ENCODE measurements at places on chromosomes 3 and 15.

DNA sequence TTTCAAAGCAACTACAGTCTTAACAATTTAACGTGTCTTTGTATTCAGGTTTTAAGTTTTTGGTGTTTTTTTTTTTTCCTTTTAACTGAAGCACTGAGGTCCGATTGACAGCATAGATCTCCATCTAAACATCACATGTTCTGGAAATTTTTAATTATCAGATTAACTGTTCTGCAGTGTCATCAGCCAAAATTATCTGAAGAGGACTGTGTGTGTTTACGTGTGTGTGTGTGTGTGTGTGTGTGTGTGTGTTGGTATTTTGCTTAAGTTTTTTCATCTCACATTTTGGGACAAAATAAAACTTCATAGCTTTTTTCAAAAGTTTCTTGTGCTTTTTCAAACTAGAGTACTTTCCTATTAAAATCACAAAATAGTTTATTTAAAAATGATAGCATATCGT lies 1.8 kb downstream of the PIK3CA start:
- no peak for DNase-seq

- no peak for DNase-seq
Measured at GRCh38 chr15:82301296-82302016, 38.8 kb downstream of the SAXO2 start.

- DNase-seq: no peak
Measured at GRCh38 chr15:60389261-60390077, 8.3 kb downstream of the ANXA2 start.

DNA sequence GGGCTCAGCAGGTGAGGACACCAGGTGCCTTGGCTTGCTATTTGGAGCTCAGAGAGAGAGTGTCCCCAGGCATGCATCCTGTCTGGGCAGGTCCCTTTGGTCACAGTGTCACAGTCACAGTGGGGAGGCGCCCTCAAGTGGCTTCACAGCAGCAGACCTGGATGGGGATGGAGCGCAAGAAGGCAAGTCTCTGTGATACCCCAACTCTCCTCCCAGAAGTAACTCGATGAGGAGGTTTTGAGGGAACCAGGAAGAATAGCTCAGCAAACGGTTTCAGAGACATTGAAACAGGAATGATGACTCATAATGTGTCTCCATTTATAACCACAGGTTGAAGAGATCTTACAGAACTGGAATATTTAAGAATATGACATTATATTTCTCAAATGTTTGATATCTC lies 66.5 kb upstream of the SH3GL3 start:
- no peak for DNase-seq

DNA sequence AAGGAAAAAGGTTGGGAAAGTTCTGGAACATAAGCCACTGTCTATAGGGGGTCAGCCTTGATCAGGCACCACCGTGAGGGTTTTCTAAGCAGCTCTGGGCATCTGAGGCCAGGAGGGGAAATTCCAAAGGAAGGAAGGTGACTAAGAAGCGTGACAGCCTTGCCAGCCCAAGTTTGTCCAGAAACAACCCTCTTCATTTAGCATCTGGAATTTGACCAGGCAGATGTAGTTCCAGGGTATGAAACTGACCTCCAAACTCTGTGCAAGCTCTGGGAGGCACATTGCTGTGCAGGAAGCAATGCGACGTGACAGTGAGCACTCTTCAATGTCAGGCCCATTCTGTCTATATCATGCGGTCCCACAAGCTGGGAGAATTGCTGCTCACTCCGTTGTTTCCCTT lies 85.4 kb upstream of the TPM1 start:
- no peak for DNase-seq

- DNase-seq: no peak
Measured at GRCh38 chr3:66953934-66954445, 44.1 kb upstream of the KBTBD8 start.

DNA sequence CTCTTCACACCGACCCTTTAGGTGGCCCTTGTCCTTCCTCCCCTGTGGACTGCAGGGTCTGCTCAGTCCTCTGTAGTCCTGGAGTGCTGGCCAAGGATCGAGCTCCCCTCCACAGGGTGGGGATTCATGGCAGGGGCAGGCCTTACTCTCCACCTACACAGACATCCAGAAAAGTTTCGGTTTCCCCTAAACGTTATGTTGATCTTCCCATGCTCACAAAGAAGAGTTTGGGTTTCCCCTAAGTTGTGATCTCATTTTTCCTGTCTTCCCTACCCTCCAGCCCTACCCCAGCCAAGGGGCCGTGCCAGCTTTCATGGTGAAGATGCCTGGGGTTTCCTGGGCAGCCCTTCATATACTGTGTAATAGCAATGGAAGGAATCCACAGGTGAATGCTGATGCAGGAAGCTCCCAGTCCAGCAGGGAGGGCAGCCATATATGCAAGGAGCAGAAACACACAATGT lies 10.3 kb downstream of the STOML1 start:
- no peak for DNase-seq

DNA sequence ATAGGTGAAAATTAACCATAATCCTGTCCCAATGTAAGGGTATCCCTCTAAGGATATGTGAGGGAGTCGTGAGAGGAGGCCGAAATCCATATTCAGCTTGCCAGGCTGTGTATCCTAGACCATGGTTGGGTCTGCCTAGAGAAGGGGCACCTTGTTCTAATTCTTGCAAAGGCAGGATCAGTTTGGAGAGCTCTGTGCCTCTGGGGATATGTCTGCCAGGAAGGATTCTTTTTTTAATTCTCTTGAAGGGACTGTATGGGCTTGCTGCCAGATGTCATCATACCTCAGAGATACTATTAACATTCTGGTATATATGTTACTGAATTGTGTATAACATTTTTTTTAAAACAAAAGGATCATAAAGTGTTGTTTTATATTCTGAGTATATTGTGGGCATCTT lies 2.4 kb downstream of the ATP1B3 start:
- DNase-seq: no peak

GRCh38 chr15:99019558-99020540 lies 12.3 kb upstream of the PGPEP1L start:
- no peak for DNase-seq

- DNase-seq: no peak
Measured at GRCh38 chr3:120399372-120399771, 50.2 kb upstream of the LRRC58 start.

GRCh38 chr15:40062816-40063562 lies 24.0 kb upstream of the SRP14 start:
- DNase-seq: no peak

DNA sequence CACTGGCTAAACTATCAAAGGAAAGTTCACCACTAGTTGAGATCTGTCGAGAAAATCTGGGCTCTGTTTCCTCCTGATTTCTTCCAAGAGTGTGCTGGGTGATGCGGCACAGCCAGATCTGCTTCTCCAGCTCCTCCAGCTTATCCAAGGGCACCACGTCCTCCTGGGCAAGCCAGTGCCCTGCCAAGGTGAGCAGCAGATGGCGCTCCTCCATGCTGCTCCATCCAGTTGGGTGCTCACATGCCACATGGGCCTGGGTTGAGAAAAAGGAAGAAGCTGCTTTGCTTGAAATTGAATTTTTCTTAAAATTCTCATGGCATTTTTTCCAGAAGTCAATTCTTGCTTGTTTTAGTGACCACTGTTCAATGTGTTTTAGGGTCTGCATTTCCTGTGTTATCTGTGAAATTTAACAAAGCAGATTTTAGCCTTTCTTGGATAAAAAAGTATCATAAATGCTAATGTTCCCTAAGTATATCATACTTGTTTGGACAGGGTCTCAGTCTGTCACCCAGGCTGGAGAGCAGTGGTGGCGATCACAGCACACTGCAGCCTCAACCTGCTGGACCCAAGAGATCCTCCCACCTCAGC lies 47.3 kb downstream of the EIF3J start:
- no peak for DNase-seq

DNA sequence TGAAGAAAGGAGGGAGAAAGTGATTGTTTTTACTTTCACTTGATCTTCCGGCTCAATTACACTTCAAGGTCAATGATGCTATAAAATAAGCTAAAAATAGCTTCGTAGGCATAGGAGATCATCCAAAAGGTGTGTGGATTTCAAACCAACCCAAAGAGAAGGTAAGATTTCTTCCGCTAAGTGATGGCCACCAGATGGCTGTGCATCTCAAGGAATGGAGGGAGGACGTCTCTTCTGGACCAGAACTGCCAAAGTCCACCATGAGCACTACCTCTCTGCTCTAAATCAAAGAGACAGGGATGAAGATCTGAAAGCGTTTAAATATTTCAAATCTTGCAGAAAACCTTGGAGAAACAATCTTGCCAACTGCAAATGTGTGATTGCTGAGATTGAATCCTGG lies 199.1 kb upstream of the ZPLD1 start:
- DNase-seq: no peak

DNA sequence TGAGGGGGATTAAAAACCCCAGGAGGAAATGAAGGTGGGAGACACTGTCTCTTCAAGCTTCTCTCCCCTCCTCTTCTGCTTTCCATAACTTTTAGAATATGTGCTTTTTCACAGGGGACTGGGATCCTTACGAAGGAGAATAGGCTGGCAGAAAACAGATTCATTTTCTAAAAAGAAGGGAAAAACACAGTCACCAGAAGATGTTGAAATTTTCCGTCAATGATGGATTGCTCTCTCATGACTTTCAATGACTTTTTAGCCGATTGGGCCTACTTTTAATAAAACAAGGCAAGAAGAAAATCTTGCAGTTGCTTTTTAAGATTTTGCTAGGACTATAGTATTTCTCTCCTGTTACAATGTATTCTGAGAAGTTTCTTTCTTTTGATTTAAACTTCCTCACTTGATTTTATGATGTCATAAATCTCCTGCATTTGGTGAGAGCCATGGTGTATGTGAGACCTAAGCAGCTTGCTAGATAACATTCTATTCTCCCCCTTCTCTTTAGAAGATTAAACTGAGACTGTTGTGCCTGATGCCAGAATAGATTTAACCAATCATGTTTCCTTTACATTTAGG lies 241.2 kb downstream of the FEZF2 start:
- no peak for DNase-seq

DNA sequence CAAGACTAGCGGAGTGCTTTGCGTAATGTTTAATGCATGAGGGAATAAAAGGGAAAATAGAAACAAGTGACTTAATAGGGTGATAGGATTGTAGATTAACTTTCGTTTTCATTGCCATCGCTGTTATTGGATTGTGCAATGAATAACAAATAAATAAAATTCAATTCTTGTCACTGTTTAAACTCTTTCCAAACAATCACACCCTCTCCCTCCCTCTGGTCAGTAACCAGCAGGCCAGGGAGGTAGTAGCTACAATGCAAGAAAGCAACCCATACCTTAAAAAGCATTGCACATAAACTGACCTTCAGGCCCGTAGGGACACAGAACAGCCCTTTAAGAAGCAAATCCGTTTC lies 705 bp upstream of the TFRC start:
- no peak for DNase-seq

DNA sequence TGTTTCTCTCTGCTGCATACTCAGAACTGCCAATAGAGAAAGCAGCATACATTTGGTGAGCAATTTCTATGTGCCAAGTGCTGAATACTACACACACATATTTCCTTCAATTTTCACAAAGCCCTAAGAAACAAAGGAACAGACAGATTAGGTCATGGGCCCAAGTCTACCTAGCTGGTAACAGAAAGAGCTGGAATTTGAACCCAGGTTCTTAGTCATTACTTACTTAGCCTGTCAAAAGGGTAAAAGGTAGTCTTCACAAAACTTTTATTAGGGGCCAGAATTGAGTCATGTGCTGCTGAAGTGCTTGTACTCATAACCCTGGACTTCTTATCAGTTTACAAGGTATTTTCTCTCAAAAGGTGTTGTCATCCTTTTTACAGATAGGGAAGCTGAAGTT lies 10.4 kb upstream of the ABHD17C start:
- DNase-seq: no peak

DNA sequence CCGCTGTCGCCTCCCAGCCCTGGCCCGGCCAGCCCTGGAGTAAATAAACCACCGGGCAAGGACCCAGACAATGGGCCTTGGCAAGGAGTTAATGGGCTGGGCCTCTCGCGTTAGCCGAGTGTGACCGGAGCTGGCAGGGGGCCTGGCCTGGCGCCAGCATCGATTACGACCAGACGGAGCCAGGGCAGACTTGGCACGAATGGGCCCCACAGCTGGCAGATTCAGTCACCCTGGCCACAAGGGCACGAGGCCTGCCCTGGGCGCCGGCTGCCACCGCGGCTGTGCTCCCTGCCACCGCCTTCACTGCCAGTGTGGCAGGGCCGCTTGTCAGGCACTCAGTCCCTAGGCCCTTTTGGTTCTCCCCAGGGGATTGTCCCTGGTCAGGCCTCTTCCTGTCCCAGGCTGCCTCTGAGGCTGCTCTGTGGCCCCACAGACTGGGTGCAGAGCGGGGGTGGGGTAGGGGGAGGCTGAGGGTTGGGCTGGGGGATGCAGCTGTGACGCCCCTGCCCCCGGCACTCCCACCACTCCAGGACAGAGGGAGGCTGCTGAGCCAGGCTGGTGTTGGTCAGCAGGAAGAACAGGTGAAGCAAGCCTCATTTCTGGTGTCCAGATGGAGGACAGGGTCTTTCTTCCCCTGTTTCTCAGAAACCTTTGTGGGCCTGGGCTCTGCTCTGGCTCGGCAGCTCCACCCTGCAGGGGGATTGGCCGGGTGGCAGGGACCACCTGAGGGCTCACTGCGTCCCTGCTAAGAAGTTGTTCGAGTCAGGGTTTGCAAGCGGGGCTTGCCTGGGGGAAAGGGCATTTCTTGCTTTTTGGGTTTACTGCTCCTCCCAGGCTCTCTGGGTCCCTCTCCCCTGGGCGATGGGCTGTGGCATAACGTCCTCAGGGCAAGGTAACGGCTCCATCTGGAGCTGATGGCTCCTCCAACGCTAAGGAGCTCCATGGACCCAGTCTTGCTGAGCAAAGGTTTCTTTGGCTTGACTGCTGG lies 30.5 kb upstream of the SRP14 start:
- DNase-seq: peak; percentile 94

GRCh38 chr15:49418811-49419210 lies 4.2 kb upstream of the FGF7 start:
- no peak for DNase-seq

GRCh38 chr3:25430287-25430934 lies 2.3 kb downstream of the RARB start:
- no peak for DNase-seq

GRCh38 chr15:67134871-67135492 lies 69.6 kb downstream of the SMAD3 start:
- peak; percentile 71 for DNase-seq

GRCh38 chr15:75163150-75163564 lies 38.5 kb upstream of the C15orf39 start:
- no peak for DNase-seq

Measured in mesenteric fat pad (tissue), 1 donor.